NCI-H1930 (cell line): ENCODE measurements at places on chromosomes 7 and 10.

DNA sequence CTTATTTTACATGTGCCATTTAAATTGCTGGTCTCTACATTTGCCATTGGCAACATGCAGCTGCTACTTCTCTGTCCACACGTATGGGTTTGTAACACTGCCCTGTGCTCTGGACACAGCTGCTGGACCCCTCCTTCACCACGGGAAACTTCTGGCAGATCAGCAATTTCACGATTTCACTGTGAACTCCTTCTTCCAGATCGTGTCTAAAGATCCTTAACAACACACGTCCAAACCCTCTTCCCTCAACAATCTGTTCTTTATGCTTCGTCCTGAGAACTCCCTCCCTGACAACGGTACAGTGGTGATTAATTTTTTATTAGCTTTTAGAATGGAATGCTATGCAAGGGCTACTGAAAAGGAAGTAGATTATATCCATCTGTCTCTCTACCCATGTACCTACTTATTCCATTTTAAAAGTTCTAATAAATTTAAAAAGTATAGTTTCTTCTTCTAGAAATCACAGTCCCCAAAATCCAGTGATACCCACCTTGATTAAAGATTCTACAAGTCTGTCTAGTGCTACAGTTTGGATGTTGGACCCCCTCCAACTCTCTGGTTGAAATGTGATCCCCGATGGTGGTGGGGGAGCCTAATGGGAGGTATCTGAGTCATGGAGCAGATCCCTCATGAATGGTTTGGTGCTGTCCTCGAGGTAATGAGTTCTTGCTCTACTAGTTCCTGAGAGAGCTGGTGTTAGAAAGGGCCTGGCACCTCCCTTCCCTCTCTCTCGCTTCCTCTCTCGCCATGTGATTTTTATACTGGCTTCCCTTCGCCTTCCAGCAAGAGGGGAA is 81.0 kb downstream of the KIAA1549 start:
- DNase-seq = no peak

- DNase-seq = no peak
Observed at GRCh38 chr7:152462995-152463708, 27.3 kb upstream of the KMT2C start.

DNA sequence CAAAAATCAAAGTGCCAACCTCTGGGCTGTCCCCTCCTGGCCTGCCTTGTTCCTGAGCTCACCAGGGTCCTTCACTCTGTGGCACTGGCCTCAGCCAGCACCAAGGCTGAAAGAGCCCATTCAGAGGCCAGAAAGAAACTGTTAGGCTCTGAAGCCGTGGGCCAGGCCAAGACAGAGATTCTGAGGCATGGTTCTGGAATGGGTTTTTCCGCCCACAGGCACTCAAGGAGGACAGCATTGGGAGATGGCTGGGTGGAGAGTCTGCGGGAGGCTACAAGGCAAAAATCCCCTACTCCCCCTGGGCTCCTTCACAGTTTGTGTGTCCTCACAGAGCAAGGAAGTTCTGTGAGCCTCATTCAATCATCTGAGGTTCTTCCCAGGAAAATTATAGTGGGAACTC is 31.7 kb downstream of the GRIFIN start:
- no peak for DNase-seq

GRCh38 chr7:80905334-80905733 is 13.5 kb downstream of the SEMA3C start:
- DNase-seq = no peak

DNA sequence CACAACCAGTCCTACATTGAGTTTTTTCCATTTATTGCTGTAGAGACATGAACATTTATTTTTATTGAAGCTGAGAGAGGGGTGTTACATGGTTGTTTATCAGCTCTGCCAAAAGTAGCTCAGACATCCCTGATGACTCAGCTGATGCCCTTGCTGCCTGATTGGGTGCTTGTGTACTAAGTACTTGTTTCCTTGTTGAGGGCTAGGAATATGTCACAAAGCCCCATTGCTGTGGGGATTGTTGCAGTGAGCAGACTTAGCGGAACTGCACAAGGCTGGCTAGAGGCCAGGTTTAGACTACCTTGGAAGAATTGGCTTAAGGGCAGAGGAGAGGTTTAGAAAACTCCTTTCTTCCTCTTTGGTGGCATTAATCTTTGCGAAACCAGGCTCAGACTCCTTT is 110.6 kb downstream of the AUTS2 start:
- DNase-seq = no peak

- DNase-seq = no peak
Observed at GRCh38 chr7:104961821-104962220, 52.2 kb upstream of the KMT2E start.

DNA sequence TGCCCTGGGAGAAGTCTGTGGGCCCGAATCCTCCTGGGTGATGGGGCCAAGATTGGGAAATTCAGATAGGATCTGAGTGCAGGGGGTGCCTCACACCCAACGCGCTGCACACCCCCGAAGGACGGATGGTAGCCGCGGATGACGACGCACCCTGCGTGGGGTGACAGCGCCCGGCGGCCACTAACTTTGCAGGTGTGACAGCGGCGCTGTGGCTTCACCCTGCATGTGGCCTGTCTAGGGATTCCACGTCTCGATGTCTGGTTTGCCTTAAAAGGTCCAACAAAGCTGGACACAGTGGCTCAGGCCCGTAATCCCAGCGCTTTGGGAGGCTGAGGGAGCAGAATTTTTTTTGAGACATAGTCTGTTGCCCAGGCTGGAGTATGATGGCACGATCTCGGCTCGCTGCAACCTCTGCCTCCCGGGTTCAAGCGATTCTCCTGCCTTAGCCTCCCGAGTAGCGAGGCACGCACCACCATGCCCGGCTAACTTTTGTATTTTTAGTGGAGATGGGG is 18.6 kb downstream of the ADAP1 start:
- DNase-seq = no peak

DNA sequence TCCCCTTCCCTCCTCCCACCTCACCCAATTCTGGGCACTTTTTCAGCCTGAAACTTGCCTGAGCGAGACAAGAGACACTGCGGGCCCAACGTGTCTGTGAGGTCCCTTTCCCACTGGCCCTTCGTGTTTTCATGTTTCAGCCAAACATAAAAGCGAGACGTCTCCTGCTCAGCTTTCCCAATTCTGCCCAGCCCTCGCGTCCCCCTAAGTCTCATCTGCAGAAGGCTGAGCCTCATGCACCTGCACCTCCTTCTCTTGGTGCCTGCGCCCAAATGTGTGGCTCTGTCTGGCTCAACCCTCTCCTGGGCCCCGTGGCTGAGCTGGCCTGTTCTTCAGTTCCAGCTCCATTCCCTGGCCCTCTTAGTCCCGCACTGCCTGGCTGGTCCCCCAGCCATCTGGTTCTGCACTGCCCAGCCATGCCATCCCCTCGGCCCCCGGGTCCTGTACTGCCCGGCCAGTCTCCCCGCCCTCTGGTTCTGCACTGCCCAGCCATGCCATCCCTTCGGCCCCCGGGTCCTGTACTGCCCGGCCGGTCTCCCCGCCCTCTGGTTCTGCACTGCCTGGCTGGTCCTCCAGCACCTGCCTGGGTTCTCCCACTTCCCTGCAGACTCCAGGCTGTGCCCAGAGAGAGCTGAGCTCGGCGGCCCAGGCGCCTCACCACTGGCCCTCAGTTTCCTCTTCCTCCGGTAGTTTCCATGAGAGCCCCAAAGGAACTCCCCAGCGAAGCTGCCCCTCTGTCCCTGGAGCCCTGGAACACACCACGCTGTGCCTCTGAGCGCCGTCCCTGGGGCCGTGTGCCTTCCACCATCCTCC is 224.1 kb downstream of the DNAJB6 start:
- no peak for DNase-seq

DNA sequence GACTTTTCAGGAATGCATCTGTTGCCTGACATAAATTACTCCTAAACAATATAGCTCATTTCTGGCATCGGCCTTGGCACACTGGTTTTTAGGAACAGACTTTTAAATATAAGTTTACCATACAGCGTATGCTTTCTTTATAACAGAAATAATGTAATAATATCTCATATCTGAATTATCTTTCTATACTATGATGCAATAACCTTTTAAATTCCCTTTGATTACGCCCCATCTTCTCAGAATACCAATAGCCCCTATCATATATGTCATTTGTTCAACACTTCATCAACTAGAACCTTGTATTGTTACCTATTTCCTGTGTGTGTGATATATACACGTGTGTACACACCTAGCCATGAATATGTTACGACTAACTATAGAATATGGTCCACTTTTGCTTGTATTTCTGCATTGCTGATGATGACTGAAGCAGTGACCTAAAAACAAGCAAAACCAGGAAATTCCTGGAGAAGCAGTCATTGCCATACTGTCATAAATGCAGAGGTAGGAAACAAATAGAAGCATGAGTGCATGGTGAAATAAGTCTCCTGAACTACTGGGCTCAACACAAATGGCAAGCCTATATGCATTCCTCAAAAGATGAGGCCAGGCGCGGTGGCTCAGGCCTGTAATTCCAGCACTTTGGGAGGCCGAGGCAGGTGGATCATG is 618.4 kb upstream of the NRP1 start:
- no peak for DNase-seq

- no peak for DNase-seq
Observed at GRCh38 chr10:30390207-30390606, 41.1 kb upstream of the MTPAP start.
